ENCODE measurements at places on chromosomes 7 and 10.
A peak's percentile ranks its signal among the peaks of the same experiment; 100 is the strongest.

GRCh38 chr7:156305351-156305750 is 335.2 kb upstream of the RNF32 start:
- no peak for DNase-seq

DNA sequence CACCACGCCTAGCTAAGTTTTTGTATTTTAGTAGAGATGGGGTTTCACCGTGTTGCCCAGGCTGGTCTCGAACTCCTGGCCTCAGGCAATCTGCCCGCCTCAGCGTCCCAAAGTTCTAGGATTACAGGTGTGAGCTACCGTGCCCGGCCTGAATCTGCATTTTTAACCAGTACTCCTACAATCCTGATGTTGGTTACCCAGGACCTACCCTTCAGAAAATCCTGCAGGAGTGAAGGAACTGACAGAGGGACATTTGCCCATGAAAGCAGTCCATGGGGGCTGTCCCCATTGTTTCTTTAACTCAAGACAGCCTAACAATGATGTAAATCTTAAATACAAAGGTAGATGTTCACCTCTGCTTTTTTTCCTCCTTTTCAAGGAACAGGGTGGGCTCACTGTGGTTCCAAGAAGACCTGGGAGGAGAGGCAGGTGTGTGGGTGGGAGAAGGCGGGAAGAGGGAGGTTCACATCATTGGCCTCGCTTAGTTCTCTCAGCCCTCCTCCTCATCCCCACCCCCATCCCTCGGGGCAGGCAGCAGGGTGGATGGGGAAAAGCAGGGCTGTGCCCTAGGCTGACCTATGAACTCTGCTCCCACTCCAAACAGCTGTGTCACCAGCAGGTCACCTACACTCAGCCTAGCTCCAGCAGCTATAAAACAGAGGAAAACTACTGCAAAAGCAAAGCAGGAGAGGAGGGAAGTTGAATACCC is 13.5 kb downstream of the LRRC20 start:
- DNase-seq: peak; percentile 34

DNA sequence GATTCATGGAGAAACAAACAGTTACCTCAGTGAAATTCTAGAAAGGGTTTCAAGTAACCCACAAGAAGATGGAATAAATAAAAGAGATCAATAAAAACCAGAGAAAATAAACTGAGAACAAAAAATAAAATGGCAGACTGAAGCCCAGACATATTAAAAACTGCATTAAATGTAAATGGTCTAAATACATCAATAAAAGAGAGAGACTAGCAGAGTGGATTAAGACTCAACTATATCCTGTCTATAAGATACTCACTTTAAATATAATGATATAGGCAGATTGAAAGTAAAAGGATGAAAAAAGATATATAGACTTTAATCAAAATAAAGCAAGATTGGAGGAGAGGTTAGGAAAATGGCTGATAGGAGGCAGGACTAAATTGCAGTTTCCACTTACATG is 18.8 kb upstream of the EBF3 start:
- DNase-seq: no peak

- DNase-seq: no peak
Measured at GRCh38 chr7:2710286-2710655, 22.3 kb downstream of the AMZ1 start.

- no peak for DNase-seq
Measured at GRCh38 chr10:49273082-49273465, 25.9 kb upstream of the C10orf71 start.

DNA sequence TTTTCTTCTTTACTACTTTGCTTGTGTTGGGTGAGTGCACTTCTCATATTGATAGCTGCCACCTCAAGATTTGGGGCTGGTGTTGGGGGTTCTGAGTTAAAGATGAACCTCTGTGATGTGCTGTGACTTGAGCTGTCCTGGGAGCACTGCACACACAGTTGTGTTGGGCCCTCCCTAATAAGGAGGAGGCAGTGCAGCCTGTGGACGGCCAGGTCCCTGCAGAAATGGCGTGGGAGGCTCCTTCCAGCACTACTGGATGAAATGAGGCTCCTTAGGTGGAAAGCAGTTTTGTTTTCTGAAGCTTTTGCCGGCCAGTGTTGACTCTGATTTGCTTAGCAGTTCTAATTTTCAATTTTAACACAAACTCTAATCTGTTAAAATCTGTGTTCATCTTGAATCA is 44.0 kb downstream of the WDR37 start:
- DNase-seq: no peak

GRCh38 chr10:62852961-62853702 is 37.0 kb upstream of the EGR2 start:
- no peak for DNase-seq

DNA sequence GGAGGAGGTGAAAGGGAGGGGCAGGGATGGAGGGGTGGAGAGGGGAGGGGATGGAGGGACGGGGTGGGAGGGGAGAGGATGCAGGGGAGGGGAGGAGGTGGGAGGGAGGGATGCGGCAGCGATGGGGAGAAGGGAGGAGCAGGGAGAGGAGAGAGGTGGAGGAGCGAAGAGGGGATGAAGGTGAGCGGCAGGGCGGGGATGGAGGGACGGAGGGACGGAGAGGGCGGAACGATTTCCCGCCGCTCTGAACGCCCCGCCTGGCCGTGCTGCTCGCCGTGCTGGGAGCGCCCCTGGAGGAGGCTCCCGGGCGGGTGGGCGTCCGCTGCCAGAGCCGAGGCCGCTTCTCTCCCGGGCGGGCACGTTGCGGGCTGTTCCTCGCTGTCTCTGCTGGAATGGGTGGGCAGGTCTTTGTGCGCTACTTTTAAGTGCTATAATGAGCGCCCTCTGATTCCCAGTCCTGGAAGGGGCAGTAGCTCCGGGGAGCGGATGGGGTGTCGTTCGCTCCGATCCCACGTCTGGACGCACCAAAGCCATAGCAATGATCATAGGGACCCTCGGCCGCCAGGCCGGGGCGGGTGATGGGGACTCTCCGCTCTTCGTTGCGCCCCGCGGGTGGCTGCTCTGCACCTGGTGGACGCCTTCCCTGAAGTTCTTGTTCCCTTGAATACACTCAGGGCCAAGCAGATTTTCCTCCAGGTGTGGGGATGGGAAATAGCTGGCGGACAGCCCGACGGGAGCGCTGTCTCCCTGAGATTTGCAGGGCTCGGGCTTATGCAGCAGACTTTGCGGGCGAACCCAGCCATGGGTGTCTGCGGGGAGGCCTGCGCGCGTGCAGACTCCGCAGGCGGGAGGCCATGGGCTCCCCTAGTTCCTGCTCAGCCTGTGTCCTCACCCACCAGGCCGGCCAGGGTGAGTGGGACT is 81.1 kb upstream of the CPXM2 start:
- DNase-seq: peak; percentile 72

DNA sequence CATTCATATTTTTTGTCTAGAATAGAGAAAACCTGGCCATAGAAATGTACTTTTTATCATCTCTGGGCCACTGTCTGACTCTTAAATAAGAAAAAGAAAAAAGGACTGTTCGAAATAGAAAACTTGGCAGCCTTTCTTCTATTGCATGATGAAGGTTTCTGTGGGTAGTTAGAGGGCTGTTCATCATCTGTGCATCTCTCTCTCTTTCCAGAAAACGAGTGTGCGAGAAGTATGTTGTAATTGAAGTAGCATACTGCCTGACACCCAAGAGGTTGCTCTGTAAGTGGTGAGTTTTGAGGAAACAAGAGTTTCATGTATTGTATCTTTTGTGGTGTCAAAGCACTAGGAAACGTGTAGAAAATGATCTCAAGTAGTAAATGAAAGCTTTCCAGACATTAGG is 343.2 kb upstream of the TMEM229A start:
- DNase-seq: no peak

- DNase-seq: no peak
Measured at GRCh38 chr7:23714579-23714978, 4.6 kb downstream of the STK31 start.

- no peak for DNase-seq
Measured at GRCh38 chr10:24907956-24908355, 44.5 kb downstream of the PRTFDC1 start.

DNA sequence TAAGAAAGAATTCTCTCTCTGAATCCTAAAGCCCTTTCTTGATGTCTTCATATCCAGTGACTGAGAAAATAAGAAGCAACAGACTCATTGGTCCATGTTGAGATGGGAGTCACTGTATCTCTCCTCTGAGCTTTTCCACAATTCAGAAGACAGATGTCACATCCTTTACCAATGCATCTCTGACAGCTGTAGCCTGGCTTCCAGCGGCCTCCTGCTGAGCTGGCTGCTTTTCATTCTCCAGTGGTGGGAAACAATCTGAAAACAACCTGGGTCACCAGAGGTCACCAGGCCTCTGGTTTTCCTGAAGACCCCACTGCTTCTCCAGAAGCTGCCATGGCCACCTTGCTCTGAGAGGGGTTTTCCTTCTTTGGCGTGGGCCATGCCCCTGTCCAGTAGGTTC is 18.3 kb upstream of the RPA3 start:
- DNase-seq: peak; percentile 56

DNA sequence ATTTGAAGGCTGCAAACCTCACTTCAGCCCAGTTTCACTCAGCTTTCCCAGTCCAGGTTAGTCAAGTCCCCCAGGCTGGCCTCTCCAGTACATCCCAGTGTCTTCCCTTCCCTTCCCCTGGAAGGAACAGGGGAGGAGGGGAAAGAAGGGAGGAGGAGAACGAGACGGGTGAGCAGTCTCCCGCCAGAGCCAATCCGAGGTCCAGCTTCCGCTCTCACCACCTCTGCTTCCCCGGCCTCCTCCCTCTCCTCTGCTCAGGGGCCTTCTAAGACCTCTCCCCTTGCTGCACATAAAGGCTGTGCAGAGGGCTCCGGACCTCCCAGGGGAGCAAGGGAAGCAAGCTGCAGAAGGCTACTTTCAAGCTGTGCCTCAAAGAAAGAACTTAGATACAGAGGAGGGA is 4.1 kb downstream of the ATG9B start:
- DNase-seq: no peak

DNA sequence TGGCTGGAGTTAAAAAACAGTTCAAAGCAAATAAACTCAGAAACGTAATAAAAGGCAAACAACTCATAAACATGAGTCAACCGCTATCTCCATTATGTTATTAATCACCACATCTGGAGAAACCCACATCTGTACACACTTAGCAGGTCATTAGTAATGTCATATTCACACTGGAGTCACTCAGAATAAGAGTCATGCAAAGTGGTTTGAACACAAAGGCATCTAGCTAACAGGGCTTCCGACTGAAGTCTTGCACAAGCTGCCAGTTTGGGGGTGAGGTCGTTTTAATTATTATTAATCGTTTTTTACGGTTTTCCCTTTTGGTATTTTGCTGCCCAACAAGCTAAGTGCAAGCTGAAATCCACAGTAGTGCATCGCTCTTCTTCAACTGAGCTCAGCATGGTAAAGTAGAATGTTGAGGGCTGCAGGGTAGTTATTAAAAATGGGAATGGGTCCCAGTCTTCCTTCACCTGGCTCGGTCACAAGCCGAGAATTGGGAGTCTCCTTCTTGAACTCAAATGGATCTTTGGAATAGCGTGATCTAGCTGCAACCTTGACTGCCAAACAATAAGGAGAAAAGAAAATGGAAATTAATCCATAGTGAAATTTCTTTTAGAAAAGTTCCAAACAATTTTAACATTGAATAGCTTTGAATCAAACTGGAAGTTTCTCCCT is 663.5 kb downstream of the KCNMA1 start:
- no peak for DNase-seq

- DNase-seq: no peak
Measured at GRCh38 chr7:18420748-18421147, 74.8 kb upstream of the HDAC9 start.

- no peak for DNase-seq
Measured at GRCh38 chr10:79335094-79335469, 12.2 kb upstream of the PPIF start.

- DNase-seq: no peak
Measured at GRCh38 chr7:76155938-76156337, 45.8 kb upstream of the SRRM3 start.

DNA sequence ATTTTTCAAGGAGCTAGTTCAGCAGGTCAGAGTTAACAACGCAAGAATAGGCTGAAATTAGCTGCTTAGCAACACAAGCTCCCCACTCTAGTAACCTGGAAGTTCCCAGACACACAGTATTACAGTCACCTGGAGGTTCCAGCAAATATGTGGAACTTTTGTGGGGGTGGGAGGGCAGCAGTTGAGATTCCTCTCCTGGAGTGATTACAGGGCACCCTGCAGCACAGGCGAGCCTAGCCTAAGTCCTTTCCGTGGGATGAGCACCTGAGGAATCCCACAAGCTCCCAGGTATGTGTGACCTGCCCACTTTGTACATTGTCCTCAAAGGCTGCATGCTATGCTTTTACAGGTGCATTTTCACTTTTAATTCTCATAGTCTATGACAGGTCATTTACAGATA is 13.6 kb downstream of the TPK1 start:
- no peak for DNase-seq

DNA sequence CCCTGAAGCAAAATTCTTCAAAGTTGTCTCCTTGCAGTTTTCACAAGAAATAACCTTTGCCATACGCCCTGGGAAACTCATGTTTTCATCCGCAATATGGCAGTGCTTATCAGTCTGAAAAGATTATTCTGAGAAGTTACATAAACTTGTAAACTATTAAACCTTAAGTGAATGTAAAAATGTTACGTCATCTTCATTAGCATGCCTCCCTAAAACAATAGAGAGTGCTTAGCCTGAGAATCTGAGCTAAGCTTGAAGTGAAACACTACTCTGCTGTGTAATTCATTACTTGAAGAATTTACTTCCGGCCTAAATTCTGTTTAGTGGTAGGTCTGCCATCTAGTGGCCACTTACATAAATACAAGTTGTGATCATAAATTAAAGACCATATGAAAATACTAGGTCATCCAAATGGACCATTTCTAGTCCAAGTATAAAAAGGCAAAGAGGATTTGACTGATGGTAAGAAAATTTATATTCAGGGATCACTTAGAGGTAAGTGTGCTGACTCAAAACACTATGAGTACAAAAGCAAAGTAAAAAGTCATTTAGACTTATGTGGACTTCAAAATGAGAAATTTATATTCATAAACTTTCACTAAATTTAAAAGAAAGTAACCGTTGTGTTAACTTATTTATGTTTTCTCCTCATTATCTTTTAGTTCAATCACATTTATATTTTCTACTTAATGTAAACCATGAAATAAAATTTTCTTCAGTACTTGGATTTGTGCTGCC is 745.1 kb upstream of the LRRTM3 start:
- no peak for DNase-seq

GRCh38 chr10:48818081-48818480 is 121.6 kb downstream of the LRRC18 start:
- no peak for DNase-seq

GRCh38 chr10:122308417-122309141 is 37.5 kb downstream of the BTBD16 start:
- DNase-seq: no peak

DNA sequence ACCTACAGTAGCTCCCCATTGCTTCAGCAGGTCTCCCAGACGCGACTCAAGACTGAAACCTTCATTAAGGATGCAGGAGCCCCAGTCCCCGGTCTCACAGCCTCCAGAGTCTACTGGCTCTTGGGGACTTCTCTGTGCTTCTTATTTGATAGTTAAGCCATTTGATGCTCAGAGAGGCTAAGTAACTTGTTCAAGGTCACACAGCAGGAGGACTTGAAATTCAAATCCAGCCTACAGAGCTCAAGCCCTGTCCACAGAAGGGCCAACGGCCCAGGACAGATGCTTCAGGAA is 21.2 kb upstream of the ZMIZ1 start:
- DNase-seq: no peak

- DNase-seq: no peak
Measured at GRCh38 chr10:29656451-29656992, 21.8 kb upstream of the SVIL start.

GRCh38 chr7:32542595-32542994 is 47.3 kb downstream of the AVL9 start:
- no peak for DNase-seq

All from WTC11 (cell line).